Activated CD8-positive, alpha-beta T cell treated with anti-CD3 and anti-CD28 coated beads, Interleukin-2, amount 10 ng/mL, durations not matched to agents 7 days and 5 days (primary cell): ENCODE measurements at places on chromosomes 1 and 21.

DNA sequence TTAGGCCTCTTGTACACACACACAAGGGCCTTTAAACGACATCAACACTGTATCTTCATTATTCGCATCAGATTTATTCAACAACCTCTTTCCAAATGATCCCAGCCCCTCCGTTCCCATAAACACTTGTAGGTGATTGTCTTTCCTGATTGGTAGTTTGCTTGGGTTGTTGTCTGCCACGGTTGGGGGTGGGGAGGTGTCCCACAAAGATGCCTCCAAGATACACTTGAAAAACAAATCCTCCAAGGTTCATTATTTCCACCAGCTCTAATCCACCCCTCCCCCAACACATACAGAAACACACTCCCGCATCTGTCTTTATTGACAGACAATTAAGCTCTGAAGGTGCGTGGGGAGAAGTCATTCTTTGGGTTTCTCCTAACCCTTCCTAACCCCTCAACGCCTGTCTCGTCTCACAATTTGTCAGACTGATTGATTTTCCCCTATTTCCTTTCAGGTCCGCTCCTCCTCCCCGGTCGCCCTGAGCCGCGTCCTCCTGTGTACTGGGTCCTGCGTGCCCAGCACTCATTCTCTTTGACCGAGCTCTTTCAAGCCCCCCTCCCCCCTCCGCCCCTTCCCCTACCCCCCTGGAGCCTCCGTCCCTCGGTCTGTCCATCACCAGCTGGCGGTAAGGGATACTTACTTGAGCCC is 1.4 kb downstream of the WDR26 start:
- H3K36me3 ChIP-seq, result peaks cover 33% of the 10 kb centered on the region
- peak overlapping the region; percentile 86 for H3K4me3 ChIP-seq
- H3K27ac ChIP-seq, result peak overlapping the region; percentile 82
- peak; percentile 45 for DNase-seq

- no peaks in the 10 kb centered on the region for H3K27me3 ChIP-seq
- no peak overlapping the region for H3K27ac ChIP-seq
- H3K4me3 ChIP-seq, result no peak overlapping the region
- no peaks in the 10 kb centered on the region for H3K4me1 ChIP-seq
Measured at GRCh38 chr21:26540651-26541050, 32.4 kb downstream of the CYYR1 start.

- no peaks in the 10 kb centered on the region for H3K4me1 ChIP-seq
- no peaks in the 10 kb centered on the region for H3K36me3 ChIP-seq
- no peak for DNase-seq
Measured at GRCh38 chr1:15436881-15437442, 1.3 kb upstream of the CTRC start.

GRCh38 chr1:103273106-103273505 is 164.8 kb upstream of the COL11A1 start:
- no peaks in the 10 kb centered on the region for H3K4me1 ChIP-seq
- no peak overlapping the region for H3K4me3 ChIP-seq
- H3K27me3 ChIP-seq, result no peaks in the 10 kb centered on the region
- no peak overlapping the region for H3K27ac ChIP-seq
- no peaks in the 10 kb centered on the region for H3K36me3 ChIP-seq
- DNase-seq, result no peak

- no peak overlapping the region for H3K4me3 ChIP-seq
- H3K27ac ChIP-seq, result no peak overlapping the region
- H3K36me3 ChIP-seq, result peaks cover 5% of the 10 kb centered on the region
- no peaks in the 10 kb centered on the region for H3K27me3 ChIP-seq
- H3K4me1 ChIP-seq, result peaks cover 21% of the 10 kb centered on the region
Measured at GRCh38 chr1:20666146-20666545, 5.0 kb upstream of the DDOST start.

GRCh38 chr1:228956864-228957263 is 221.6 kb downstream of the RHOU start:
- no peak for DNase-seq
- no peak overlapping the region for H3K27ac ChIP-seq

- H3K36me3 ChIP-seq, result no peaks in the 10 kb centered on the region
- H3K27me3 ChIP-seq, result no peaks in the 10 kb centered on the region
- no peak for DNase-seq
- H3K4me1 ChIP-seq, result no peaks in the 10 kb centered on the region
Measured at GRCh38 chr1:70071601-70072000, 133.8 kb downstream of the LRRC40 start.

DNA sequence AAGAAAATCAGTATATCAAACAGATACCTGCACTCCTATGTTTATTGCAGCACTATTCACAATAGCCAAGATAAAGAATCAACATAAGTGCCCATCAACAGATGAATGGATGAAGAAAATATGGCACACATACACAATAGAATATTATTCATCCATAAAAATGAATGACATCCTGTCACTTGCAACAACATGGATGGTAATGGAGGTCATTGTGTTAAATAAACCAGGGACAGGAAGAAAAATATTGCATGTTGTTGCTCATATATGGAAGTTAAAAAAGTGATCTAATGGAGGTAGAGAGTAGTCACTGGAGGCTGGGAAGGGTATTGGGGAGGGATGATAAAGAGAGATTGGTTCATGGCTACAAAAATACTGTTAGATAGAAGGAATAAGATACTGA is 65.4 kb upstream of the CR2 start:
- H3K27ac ChIP-seq, result no peak overlapping the region
- peaks cover 7% of the 10 kb centered on the region for H3K36me3 ChIP-seq
- no peaks in the 10 kb centered on the region for H3K4me1 ChIP-seq
- no peak overlapping the region for H3K4me3 ChIP-seq
- DNase-seq, result no peak

DNA sequence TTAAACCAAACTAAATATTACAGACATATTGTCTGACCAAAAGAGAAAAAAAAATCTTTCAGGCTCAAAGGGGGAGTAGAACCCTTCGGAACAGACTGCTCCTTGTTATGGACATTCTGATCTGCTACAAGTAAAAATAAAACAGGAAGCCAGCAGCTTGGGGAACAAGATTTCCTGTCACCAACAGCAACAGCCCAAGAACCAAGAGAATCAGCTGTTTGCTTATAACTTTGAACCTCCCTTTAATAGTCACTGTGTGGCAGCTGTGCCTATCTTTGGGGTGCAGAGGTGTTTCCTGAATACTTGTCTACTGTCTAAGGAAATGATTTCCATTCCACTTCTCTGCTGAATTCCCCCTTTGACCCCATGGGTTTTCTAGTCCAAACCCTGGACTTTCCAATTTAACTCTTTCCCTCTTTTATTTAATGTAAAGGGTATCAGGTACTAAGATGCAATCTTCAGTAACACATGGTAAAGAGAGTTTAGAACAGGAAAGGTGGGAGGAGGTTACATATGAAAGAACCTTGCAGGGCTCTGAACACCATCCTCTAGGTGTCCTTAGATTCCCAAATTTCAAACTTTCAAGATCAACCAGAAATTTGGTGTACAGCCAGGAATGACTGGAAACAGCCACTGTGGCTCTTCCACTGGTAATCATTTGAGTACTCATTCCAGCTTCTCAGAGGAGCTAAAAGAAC is 38.6 kb downstream of the GPR3 start:
- peak overlapping the region; percentile 70 for H3K27ac ChIP-seq
- H3K36me3 ChIP-seq, result peaks cover 42% of the 10 kb centered on the region

- H3K27ac ChIP-seq, result peak within 1 kb of the TSS; percentile 68
- peak within 1 kb of the TSS; percentile 83 for H3K4me3 ChIP-seq
- DNase-seq, result peak; percentile 62
- peaks cover 48% of the 10 kb centered on the region for H3K27me3 ChIP-seq
- peaks cover 4% of the 10 kb centered on the region for H3K4me1 ChIP-seq
Measured at GRCh38 chr1:115976062-115976920, at the start of gene SLC22A15. Gene SLC22A15 (plus strand): TSS chr1:115976513. CDS start chr1:115976628, 115 bp downstream.

GRCh38 chr1:229136822-229137221 is 134.1 kb upstream of the RAB4A start:
- peaks cover 37% of the 10 kb centered on the region for H3K4me1 ChIP-seq
- peaks cover 22% of the 10 kb centered on the region for H3K36me3 ChIP-seq
- no peak overlapping the region for H3K4me3 ChIP-seq
- no peak for DNase-seq
- peaks cover 2% of the 10 kb centered on the region for H3K27me3 ChIP-seq
- no peak overlapping the region for H3K27ac ChIP-seq

GRCh38 chr1:172778456-172779455 is 119.9 kb downstream of the FASLG start:
- H3K36me3 ChIP-seq, result peaks cover 4% of the 10 kb centered on the region
- peak overlapping the region; percentile 16 for H3K4me3 ChIP-seq
- peak; percentile 32 for DNase-seq
- peak overlapping the region; percentile 17 for H3K27ac ChIP-seq
- peaks cover 31% of the 10 kb centered on the region for H3K4me1 ChIP-seq

GRCh38 chr1:68819190-68819829 is 322.4 kb upstream of the DEPDC1 start:
- H3K4me1 ChIP-seq, result no peaks in the 10 kb centered on the region
- H3K4me3 ChIP-seq, result no peak overlapping the region
- H3K27me3 ChIP-seq, result no peaks in the 10 kb centered on the region
- DNase-seq, result no peak
- no peak overlapping the region for H3K27ac ChIP-seq
- H3K36me3 ChIP-seq, result no peaks in the 10 kb centered on the region

- H3K27ac ChIP-seq, result no peak overlapping the region
- H3K27me3 ChIP-seq, result no peaks in the 10 kb centered on the region
- DNase-seq, result no peak
- no peaks in the 10 kb centered on the region for H3K36me3 ChIP-seq
- no peaks in the 10 kb centered on the region for H3K4me1 ChIP-seq
Measured at GRCh38 chr21:26563856-26564503, 9.1 kb downstream of the CYYR1 start.

GRCh38 chr1:94351481-94351880 is 66.7 kb upstream of the ABCD3 start:
- no peak overlapping the region for H3K4me3 ChIP-seq
- H3K36me3 ChIP-seq, result no peaks in the 10 kb centered on the region
- no peak overlapping the region for H3K27ac ChIP-seq
- peaks cover 9% of the 10 kb centered on the region for H3K27me3 ChIP-seq

DNA sequence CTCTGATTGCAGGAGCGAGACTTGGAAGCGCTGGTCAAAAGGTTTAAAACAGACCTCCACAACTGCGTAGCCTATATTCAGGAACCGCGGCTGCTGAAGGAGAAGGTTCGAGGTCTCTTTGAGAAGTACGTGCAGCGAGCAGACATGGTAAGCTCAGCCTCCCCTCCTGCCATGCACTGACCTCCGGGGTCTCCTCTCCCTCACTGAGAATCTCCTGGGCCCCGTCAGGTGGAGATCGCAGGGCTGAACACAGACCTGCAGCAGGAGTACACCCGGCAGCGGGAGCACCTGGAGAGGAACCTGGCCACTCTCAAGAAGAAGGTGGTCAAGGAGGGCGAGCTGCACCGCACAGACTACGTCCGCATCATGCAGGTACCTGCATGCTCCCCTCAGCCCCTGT is 35.5 kb upstream of the TMEM125 start:
- peaks cover 5% of the 10 kb centered on the region for H3K4me1 ChIP-seq
- H3K27me3 ChIP-seq, result peaks cover 2% of the 10 kb centered on the region
- H3K27ac ChIP-seq, result no peak overlapping the region
- no peak for DNase-seq
- H3K36me3 ChIP-seq, result no peaks in the 10 kb centered on the region

GRCh38 chr21:33598051-33598450 is 9.6 kb upstream of the DONSON start:
- H3K4me3 ChIP-seq, result no peak overlapping the region
- peaks cover 29% of the 10 kb centered on the region for H3K36me3 ChIP-seq
- no peaks in the 10 kb centered on the region for H3K27me3 ChIP-seq
- no peaks in the 10 kb centered on the region for H3K4me1 ChIP-seq
- no peak for DNase-seq
- no peak overlapping the region for H3K27ac ChIP-seq

DNA sequence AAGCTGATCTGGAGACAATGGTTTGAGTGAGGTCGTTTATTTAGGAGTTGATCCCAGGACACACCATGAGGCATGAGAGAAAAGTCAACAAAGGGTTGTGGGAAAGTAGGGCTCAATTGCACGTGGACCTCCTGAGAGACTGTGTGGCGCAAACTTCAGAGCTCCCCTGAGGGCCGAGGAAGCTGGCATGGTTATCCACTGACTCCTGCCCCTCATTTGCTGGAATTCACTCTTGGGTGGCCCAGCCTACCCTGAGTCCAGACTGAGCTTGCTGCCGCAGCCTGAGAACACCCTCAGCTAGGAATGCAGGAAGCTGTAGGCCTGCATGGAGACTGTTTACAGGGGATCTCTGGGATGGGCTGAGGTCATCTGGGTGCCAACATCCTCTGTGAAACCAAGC is 301.0 kb downstream of the RWDD3 start:
- H3K4me1 ChIP-seq, result no peaks in the 10 kb centered on the region
- no peak overlapping the region for H3K27ac ChIP-seq
- H3K36me3 ChIP-seq, result no peaks in the 10 kb centered on the region

DNA sequence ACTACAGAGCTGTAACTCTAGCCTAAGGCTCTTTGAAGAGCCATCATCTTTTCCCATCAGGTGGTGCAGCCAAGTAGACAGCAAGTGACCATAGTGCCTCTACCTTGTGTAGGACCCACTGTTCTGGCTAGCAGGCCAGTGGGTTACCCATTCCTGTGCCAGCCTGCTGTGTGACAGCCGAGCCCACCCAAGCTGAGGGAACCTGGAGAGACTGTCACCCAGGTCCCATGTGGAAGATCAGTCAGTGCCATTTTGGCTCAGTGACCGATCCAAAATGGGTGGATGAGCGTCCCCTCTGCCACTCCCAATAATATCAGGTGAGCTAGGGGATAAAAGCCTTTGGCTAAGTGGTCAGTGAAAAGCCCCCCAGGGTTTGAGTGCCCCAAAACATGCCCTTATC is 417.9 kb downstream of the MATN1 start:
- no peak for DNase-seq
- H3K4me3 ChIP-seq, result no peak overlapping the region
- H3K27ac ChIP-seq, result no peak overlapping the region

DNA sequence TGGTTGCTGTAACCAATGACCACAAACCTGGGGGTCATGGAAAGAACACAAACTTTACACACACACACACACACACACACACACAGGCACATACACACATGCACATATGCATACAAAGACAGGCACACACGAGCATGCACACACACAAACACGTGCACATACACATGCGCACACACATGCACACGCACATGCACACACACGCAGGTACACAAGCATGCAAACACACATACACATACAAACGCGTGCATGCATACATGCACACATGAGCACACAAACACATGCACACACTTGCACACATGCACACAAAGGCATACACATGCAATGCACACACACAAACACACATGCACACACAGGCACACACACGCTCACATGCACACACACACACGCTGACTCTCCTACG is 44.0 kb downstream of the UBASH3A start:
- H3K4me3 ChIP-seq, result no peak overlapping the region
- H3K27ac ChIP-seq, result no peak overlapping the region
- H3K36me3 ChIP-seq, result peaks cover 53% of the 10 kb centered on the region
- no peak for DNase-seq
- peaks cover 57% of the 10 kb centered on the region for H3K4me1 ChIP-seq

DNA sequence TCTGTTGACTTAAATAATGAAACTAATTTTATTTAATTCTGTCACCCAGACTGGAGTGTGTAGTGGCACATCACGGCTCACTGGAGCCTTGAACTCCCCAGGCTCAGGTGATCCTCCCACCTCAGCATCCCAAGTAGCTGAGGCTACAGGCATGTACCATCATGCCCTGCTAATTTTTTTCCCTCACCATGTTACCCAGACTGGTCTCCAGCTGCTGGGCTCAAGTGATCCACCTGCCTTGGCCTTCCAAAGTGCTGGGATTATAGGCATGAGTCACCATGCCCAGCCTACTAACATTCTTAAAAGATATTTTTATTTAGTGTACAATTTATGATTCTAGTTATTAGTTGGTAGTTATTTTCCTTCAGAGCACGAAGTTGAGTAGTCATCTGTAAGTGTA is 49.5 kb downstream of the NRDC start:
- no peak overlapping the region for H3K27ac ChIP-seq
- no peaks in the 10 kb centered on the region for H3K27me3 ChIP-seq
- no peak for DNase-seq
- no peaks in the 10 kb centered on the region for H3K4me1 ChIP-seq
- H3K36me3 ChIP-seq, result peaks cover 25% of the 10 kb centered on the region
